Naive thymus-derived CD8-positive, alpha-beta T cell (primary cell): ENCODE measurements at places on chromosomes 7 and 10. TPM values are rescaled to one million over a fixed set of nuclear protein-coding genes. Genes with fewer than 3 reads are reported as not detected.

Gene EPO
- polyA plus RNA-seq, result not detected

Gene CABCOCO1
- polyA plus RNA-seq, result not detected

Gene DYNC1I1
- polyA plus RNA-seq, result not detected

Gene CHN2
- 11.1 TPM for polyA plus RNA-seq

Gene ABCC2
- 0.60 TPM for polyA plus RNA-seq

Gene COBL
- polyA plus RNA-seq, result not detected

Gene ZPBP
- polyA plus RNA-seq, result not detected

Gene CNNM1
- 0.13 TPM for polyA plus RNA-seq

Gene CDC14C
- polyA plus RNA-seq, result not detected
